Endodermal cell (in vitro differentiated cells): ENCODE measurements at places on chromosomes 6 and 20. TPM values are rescaled to one million over a fixed set of nuclear protein-coding genes. Genes with fewer than 3 reads are reported as not detected.

The ANKRD6 gene
- 80.3 and 88.7 TPM in 2 replicates for total RNA-seq

The CRISP3 gene
- not detected in 2 replicates for total RNA-seq

The GMNN gene
- total RNA-seq = 30.6 to 81.7 TPM (median 79.7 TPM) in 3 replicates

GRCh38 chr20:77231-77630, 10.2 kb upstream of the DEFB125 start:
- H3K4me3 ChIP-seq = no peak overlapping the region
- H3K27ac ChIP-seq = no peak overlapping the region
- no peak for DNase-seq
- no peaks in the 10 kb centered on the region for H3K4me1 ChIP-seq
- H3K36me3 ChIP-seq = no peaks in the 10 kb centered on the region
- H3K27me3 ChIP-seq = peaks cover 4% of the 10 kb centered on the region

DNA sequence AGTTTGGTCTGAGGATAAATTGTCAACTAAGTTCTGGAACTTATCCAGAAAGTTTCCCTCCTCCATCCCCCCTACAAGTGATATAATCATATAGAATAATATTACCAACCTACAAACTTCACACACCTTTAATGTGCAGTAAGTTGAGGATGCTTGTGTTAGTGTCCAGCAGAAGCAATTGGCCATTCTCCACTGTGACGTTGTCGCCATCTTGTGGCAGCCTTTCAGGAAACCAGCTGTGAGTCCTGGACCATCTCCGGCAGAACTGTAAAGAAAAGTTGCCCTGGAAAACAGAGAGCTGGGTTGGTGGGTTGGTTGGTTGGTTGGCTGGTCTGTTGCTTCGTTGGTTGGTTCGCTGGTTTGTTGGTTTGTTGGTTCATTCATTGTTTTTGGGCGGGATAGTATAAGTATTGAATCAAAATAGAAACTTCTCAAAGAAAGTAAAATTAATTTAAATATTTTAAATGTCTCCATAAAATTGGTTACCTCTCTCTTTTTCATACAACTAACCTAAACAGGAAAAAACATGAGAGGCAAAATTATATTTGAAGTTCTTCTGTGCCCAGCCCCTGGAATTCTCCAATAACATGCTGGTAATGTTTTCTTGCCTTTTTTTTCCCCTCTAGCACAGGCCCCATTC, 127.5 kb downstream of the PKHD1 start:
- no peaks in the 10 kb centered on the region for H3K36me3 ChIP-seq
- H3K4me3 ChIP-seq = no peak overlapping the region
- H3K27ac ChIP-seq = no peak overlapping the region

- H3K36me3 ChIP-seq = no peaks in the 10 kb centered on the region
- H3K4me3 ChIP-seq = no peak overlapping the region
- peaks cover 3% of the 10 kb centered on the region for H3K4me1 ChIP-seq
- no peak overlapping the region for H3K27ac ChIP-seq
- no peak for DNase-seq
These were observed 15.8 kb downstream of the TRAPPC3L start for GRCh38 chr6:116529466-116530290.
